ENCODE measurements at places on chromosomes 16 and 17. TPM values are rescaled to one million over a fixed set of nuclear protein-coding genes. Genes with fewer than 3 reads are reported as not detected.

GRCh38 chr16:67966549-67967182 is 1.8 kb downstream of the SLC12A4 start:
- DNase-seq: no peak

GRCh38 chr16:15642557-15643047 is 352 bp downstream of the MARF1 start:
- DNase-seq: peak; percentile 90

CES5A gene
- total RNA-seq: not detected

- no peak for DNase-seq
These were observed 24.4 kb downstream of the PRMT7 start for GRCh38 chr16:68335175-68335574.

DNA sequence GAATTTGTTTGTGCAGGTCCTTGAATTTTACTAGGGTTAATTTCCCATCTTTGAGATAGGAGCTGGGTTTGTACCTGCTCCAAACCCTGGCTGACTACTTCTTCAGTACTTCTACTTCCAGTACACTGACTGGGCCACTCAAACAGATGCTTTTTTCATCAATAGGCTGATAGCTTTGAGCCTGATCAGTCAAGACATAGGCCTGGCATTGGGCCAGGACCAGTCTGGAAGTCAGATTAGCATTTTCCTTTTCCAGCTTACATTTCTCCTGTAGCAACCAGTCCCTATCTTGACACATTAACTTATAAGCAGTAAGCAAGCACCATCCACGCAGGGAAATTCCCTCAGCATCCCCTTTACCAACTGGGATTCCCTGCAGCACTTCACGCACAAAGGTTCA is 7.5 kb upstream of the TMEM101 start:
- no peak for DNase-seq

GRCh38 chr16:27476240-27476639 is 73.5 kb downstream of the GTF3C1 start:
- DNase-seq: no peak

SLC5A10 gene
- not detected for total RNA-seq

ZSWIM7 gene
- total RNA-seq: 7.7 TPM

GRCh38 chr16:17511340-17511739 is 40.6 kb upstream of the XYLT1 start:
- no peak for DNase-seq

GRCh38 chr17:27603880-27604794 is 26.9 kb upstream of the LGALS9 start:
- DNase-seq: no peak

CX3CL1 gene
- total RNA-seq: 1.7 TPM

- no peak for DNase-seq
These were observed 19.3 kb downstream of the B9D1 start for GRCh38 chr17:19343256-19343630.

CFAP97D1 gene
- not detected for total RNA-seq

- no peak for DNase-seq
These were observed 20.8 kb upstream of the CLEC18C start for GRCh38 chr16:70152578-70153302.

DNA sequence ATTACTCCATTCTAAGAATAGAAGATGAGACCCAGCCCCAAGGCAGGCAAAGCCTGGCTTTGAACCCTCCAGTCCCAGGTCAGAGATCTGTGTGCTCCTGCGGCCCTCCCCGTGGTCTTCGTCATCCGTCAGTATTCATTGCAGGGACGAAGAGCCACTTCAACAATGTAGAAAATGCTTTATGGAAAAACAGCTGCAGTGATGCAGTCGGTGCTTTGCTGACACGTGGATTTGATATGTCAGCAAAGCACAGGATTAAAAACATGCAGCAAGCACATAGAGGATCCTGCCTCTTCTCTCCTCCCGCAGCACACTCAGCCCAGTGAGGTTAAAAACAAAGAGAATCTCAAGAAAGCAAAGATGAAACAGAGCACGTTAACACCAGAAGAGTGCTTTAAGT is 117.1 kb upstream of the AXIN2 start:
- no peak for DNase-seq

SBK1 gene
- 2.5 TPM for total RNA-seq

- DNase-seq: no peak
These were observed 63.7 kb upstream of the BCO1 start for GRCh38 chr16:81174644-81175324.

KRT16 gene
- total RNA-seq: not detected

DNA sequence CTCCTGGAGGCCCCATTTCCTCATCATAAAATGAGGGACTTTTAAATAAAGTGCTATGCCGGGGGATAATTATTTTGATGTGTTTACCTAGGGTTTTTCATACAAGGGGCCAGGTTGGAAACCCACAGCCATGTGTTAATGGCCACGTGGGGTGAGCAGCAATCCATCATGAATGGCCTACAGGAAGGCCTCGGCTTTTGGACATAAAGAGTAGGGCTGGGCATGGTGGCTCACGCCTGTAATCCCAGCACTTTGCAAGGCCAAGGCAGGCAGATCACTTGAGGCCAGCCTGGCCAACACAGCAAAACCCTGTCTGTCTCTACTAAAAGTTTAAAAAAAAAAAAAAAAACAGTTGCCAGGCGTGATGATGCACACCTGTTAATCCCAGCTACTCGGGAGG is 40.3 kb downstream of the MEAK7 start:
- DNase-seq: no peak

ALG1 gene
- 33.9 TPM for total RNA-seq

DNA sequence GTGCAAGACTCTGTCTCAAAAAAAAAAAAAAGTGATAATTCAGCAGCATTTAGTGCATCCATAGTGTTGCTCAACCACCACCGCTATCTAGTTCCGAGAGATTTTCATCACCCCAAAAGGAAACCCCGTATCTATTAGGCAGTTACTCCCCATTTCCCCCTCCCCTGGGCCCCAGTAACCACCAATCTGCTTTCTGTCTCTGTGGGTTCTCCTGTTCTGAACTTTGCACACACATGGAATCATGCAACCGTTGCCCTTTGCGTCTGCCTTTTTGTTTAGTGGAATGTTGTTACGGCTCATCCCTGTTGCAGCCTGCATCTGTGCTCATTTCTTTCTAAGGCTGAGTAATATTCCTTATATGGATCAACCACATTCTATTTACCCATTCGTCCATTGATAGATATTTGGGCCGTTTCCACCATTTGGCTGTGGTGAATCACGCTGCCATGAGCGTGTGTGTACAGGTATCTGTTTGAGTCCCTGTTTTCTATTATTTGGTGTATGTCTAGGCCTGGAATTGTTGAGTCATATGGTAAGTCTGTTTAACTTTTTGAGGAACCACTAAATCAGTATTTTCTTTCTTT is 8.7 kb upstream of the SYNGR2 start:
- no peak for DNase-seq

DNA sequence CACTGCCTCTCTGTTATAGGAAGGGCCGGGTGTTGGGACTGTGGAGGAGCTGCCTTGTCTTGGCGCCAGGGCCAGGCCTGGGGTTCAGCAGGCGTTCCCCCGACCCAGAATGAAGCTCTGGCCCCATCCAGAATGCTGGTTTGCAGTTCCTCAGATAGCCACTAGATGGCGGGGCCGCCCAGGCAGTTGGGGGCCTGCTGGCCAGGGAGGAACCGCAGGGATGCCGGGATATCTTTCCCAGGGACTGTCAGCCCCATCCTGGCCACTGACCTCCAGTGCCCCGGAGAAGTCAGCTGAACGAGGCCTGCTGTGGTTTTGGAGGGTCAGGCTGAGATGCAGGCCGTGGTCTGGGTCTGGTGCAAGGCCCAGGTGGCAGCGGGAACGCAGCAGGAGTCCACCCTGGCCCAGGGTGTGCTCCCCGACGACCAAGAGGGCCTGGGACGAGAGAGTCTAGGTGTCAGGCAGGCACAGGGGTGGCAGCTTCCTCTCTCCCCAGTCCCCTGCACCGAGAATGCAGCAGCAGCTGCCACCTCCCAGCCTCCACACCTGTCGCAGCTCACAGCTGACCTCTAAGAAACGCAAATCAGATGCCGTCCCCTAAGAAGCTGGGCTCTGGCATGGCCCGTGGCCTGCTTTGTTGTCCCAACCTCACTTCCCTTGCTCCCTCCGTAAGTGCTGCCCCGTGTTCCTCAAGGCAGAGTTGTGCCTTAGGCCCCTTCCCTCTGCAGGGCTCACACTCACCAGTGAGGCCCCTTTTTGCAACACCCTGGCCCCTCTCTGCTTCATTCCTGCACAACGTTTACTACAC is 51.2 kb downstream of the RMI2 start:
- peak; percentile 82 for DNase-seq

AOC2 gene
- total RNA-seq: 2.3 TPM

PHF23 gene
- 22.2 TPM for total RNA-seq
